ENCODE measurements at places on chromosomes 5 and 9. TPM values are rescaled to one million over a fixed set of nuclear protein-coding genes. Genes with fewer than 3 reads are reported as not detected.

GRCh38 chr5:157485340-157485739 is 25.3 kb downstream of the NIPAL4 start:
- no peak for DNase-seq

The BAAT gene
- 0.07 TPM for total RNA-seq

DNA sequence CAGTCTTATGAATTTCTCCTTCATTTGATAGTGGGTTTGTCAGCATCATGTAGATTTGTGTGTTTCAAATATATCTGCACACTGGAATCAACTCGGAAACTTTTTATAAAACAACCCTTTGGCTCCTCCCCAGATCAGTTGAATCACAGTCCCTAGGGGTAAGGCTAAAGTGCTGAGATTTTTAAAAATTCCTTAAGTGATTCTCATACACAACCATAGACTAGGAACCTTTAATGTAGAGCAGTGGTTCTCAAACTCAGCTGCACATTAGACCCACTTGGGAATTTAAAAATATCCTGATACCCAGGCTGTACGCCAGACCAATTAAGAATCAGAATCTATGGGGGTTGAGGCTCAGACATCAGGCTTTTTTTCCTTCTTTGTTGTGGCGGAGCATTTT is 17.5 kb upstream of the JAK2 start:
- no peak for DNase-seq

The ALDH1A1 gene
- not detected for total RNA-seq

DNA sequence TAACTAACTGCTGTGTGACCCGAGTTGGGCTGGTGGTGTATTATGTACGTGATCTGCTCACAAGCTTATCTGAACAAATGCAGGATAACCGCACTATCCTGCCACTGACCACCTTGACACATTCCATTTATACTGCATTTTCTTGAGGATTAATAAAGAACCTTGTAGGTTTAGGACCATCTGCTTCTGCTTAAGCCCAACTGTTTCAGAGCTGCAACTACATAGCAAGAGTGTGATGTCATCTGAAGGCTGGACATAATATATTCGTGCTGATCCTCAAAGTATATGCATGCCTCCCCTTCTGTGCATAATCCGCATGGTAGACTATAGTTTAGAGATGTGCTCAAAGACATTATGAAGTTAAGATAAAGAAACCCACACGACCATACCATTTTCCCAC is 435.9 kb downstream of the BNC2 start:
- DNase-seq = no peak

GRCh38 chr5:179377421-179378115 is 32.3 kb upstream of the ADAMTS2 start:
- no peak for DNase-seq

The PCA3 gene
- not detected for total RNA-seq

The DND1 gene
- 2.8 TPM for total RNA-seq

DNA sequence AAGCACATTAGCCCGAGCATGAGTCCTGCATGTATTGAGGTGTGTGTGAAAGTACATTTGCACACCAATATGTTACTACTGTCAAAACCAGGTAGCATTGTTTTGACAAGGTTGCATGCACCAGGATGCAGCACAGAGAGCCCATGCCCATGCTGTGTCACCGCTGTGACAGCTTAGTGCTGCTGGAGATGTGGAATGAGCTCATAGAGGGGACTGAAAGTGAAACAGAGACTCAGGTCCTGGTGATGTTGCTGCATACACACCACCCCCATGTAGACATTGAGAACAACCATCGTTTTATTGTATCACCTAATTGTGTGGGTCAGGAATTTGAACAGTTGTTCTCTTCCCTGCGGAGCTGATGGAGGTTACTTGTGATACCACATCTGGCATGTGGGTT is 53.0 kb downstream of the GADD45G start:
- DNase-seq = peak; percentile 88

DNA sequence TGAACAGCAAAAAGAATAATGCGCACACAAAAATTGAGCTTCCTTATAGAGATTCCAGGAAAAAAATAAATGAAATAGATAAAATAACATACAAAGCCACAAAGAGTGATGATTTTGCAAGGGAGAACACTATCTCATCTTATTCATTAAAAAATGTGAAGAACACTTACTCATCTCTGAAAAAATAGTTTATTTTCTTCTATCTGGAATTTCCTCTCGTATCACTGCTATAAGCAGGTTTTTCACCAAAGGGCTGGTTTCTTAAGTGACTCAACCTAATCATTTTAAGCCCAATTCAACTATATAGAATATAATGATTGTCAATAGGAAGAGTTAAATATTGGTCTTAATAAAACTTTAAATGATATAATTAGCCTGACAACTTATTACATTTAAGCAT is 504.9 kb downstream of the NR2F1-AS1 start:
- DNase-seq = no peak

DNA sequence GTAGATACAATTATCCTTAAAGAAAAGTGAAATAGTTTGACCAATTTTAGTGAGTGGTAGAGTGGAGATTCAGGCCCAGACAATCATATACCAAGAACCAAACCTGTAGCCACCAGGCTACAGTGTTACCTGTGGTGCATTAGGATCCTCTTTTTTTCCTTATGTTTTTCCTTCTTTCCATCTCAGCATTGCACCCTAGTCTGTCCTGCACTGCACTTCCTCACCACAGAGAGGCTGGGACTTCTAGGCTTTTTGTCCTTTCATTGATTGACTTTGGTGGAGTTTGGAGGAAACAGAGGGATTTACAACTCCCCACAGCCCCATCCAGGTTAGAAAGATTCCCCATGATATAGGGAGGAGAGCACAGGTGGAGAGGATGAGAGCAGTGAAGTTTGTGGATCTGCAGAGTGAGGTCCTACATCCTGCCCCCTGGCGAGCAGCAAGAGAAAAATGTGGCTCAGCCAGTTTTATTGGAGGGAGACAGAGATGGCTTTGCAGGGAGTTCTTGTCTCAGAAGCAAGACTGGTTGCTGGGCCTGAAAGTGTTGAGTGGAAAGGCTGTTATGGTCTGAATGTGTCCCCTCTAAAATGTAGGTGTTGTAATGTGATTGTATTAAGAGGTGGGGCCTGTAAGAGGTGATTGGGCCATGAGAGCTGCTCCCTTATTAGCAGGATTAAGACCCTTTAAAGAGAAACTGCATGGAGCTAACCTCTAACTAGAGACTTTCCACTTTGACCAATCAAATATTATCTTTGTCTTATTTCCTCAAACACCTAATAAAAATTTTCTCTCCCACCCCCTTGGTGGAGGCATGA is 36.2 kb downstream of the KIF4B start:
- no peak for DNase-seq
